ENCODE measurements at places on chromosomes 12 and 14.

GRCh38 chr12:94942663-94943062, 60.8 kb downstream of the NDUFA12 start:
- no peak for DNase-seq

DNA sequence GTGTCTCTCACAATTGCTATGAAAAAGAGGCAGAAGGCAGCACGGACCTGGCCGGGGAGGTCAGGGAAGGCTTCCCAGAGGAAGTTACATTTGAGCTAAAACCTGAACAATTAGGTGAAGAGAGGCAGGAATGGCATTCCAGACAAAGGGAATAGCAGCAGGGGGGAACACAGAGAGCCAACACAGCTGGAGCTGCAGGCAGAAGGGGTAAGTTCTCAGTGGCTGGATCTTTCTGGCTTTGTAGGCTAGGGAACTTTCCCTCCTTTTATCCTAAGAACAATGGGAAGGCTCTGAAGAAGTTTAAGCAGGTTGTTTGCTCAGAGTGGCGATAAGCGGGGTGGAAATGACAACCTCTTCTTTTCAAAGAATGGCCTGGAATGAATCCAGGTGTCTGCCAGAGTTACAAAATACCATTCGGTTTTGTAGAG, 100.0 kb downstream of the PRIMA1 start:
- DNase-seq = no peak

DNA sequence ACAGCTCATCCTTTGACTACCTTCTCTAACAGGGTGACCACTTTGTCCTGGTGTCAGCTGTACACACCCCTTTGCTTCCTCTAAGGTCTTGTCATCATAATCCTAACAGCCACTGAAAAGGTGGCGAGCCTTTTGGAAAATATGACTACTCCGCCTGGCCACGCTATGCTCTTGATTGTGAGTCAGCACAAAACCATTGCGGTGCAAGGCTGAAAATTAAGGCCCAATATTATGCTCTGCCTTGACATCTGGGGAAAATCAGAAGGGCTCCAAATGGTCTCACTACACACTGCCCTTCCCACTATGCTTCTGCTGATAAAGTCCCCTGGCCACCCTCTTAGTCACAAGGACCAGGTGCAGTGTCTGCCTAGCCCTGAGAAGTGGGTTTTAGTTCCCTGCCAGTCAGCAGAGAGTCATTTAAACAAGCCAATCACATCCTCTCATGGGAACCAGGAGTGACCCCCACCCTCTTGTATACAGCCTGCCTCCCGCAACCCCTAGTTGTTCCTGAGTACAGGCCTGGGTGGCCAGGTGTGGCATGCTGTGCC, 34.3 kb downstream of the FGD6 start:
- no peak for DNase-seq

- no peak for DNase-seq
These were observed 159.5 kb downstream of the ZFP36L1 start for GRCh38 chr14:68633131-68633991.

DNA sequence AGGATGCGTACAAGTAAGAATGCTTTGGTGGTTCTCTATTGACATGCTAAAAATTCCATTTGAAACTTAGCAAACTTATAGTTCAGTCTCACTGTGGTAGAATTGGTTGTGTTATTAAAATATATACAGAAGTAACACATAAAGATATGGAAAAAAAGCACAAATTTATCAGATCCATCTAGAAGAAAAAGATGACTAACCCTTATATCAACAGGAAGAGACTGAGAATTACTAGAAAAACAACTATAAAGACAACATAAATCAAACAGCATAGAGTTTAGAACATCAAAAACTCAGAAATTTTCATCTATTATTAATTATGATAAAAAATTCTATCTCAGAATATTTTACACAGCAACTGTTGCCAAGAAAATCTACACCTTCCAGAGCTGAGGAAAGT, 491.0 kb downstream of the ETNK1 start:
- no peak for DNase-seq

GRCh38 chr12:107431942-107432341, 253.7 kb upstream of the PWP1 start:
- no peak for DNase-seq

DNA sequence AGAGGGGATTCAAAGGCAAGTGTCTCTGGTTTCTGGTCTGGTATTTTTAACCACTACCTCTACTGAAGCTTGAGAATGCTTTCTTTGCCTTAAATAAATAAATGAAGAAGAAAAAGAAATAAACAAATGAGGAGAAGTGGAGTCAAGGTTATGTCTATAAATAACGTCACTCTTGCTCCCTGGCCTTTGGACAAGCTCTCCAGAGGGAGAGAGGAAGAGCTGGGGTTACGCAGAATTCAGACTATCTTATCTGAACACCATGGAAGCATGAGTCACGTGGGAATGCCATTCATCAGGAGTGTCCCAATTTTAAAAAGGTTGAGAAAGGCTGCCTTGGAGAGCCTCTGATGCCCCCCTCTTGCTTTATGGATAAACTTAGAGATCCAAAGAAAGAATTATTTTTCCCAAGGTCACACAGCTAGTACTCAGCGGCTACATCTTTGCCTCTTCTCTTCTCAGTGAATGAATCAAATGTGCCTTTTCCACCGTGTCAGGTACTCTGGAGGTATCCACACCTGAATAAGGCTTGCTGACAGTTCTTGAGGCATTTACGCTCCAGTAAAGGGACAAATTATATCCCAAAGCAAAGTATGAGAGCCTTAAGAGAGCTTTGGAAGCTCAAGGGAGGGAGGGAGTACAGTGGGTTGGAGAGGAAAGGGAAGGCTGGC, 12.9 kb upstream of the MSI1 start:
- DNase-seq = no peak

- DNase-seq = no peak
These were observed 3.0 kb downstream of the NPAS3 start for GRCh38 chr14:32941668-32942065.

- no peak for DNase-seq
These were observed 37.1 kb downstream of the HSD17B6 start for GRCh38 chr12:56800221-56800620.

DNA sequence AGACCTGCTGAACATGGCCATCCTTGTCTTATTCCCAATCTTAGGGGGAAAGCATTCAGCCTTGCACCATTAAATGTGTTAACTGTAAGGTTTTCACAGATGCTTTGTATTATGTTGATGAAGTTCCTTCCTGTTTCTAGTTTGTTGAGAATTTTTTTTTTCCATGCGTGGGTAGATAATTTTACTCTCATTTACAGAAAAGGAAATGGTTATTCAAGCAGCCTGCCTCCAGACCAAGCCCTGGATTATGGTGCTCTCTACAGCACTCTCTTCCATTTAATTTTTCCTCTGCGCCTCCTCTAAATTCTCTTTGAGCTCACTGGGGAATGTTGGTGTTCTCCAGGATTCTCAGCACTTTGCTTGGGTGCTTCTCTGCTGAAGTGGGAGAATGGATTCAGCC, 179.3 kb upstream of the PZP start:
- DNase-seq = no peak

- DNase-seq = no peak
These were observed 141.4 kb downstream of the TMEM132D start for GRCh38 chr12:129762436-129762835.

DNA sequence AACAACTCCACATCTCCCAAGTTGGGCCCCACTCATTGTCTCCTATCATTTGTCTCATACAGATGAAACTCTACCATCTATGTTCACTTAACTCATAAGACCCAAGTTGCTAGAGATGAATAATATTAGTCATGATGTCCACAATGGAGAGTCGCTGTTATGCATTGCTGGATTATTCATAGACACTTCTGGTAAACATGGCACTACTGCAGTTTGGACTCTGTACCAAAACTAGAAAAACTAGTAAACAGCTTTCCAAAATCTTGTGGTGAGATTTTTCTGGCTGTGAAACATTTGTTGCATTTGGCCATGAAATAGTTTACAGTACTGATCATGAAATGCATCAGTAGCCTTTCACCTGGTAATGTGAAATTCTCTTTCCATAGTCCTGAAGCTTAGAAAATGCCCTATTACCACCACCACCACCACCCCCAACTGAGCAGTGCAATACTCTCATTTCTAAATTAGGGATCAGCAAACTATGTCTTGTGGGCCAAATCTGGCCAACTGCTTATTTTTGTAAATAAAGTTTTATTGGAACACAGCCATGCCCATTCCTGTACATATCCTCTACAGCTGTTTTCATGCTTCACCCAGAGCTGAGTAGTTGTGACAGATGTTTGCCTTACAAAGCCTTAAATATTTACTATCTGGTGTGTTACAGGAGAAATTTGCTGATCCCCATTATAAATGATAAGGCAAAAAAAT, 236.5 kb downstream of the DPF3 start:
- DNase-seq = no peak

DNA sequence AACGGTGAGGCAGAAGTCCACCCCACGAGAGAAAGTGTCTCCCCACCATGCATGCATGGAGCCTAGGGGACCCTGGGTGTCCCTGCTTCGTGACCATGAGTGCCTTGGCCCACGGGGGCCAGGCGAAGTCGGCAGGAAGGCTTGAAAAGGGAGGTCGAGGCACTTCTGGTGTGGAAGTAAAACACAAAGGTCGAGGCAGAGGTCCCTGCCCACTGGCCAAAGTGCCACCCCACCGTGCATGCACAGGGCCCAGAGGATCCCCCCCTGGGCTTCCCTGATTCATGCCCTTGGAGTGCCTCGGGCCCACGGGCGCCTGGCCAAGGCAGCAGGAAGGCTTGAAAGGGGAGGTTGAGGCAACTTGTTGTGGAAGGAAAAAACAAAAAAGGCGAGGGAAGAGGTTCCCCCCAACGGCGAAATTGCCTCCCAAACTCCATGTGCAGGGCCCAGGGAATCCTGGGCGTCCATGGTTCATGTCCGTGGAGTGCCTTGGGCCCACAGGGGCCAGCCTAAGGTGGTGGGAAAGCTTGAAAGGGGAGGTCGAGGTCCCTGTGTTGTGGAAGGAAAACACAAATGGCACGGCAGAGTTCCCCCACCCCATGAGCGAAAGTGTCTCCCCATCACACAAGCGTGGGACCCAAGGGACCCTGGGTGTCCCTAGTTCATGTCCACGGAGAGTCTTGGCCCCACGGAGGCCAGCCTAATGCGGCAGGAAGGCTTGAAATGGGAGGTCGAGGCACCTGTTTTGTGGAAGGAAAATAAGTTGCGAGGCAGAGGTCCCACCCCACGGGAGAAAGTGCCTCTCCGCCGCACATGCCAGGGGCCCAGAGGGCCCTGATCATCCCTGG, 372.1 kb downstream of the ALG10 start:
- DNase-seq = no peak

GRCh38 chr12:97940629-97941028, 478.0 kb downstream of the RMST start:
- no peak for DNase-seq

DNA sequence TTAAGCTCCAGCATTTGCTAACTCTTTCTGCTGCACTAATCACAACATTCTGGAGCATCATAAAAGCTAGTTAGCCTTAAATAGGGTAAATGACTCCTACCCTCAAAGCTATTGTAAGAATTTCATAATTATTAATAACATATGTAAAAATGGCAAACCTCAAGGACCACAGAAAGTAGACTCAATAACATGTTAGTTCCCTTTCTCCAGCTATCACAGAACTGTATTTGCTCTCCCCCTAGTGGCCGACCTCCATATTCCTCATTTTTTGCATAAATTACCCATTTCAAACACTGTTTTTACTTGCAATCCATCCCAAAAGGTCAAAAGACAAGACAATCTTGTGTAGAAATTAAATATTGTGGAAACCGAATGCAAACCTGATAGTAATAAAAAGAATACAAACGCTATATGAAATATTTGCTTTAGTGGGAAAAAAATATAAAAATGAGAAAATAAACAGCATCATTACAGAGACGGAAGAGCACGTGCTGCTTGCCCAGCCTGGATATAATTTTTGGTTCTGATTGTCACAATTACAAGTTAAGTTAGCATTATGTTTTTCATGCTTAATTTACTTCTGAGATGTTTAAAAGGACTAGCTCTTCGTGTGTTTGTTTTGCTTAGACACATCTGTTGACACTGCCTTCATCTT, 97.9 kb downstream of the RERGL start:
- no peak for DNase-seq

- DNase-seq = no peak
These were observed 90.5 kb downstream of the CHST11 start for GRCh38 chr12:104547235-104547634.

DNA sequence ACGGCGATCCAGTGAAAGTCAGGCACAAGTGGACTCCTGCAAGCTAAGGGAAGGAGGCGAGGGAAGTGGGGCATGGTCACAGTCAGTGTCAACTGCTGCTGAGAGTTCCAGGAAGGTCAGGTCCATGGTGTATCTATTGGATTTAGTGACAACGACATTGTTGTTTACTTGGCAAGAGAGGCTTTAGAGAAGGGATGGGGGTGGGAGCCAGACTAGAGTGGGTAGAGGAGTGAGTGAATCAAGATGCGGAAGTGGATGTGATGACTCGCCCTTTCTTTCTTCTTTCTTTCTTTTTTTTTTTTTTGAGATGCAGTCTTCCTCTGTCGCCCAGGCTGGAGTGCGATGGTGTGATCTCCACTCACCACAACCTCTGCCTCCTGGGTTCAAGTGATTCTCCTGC, 12.5 kb downstream of the P2RX7 start:
- no peak for DNase-seq

DNA sequence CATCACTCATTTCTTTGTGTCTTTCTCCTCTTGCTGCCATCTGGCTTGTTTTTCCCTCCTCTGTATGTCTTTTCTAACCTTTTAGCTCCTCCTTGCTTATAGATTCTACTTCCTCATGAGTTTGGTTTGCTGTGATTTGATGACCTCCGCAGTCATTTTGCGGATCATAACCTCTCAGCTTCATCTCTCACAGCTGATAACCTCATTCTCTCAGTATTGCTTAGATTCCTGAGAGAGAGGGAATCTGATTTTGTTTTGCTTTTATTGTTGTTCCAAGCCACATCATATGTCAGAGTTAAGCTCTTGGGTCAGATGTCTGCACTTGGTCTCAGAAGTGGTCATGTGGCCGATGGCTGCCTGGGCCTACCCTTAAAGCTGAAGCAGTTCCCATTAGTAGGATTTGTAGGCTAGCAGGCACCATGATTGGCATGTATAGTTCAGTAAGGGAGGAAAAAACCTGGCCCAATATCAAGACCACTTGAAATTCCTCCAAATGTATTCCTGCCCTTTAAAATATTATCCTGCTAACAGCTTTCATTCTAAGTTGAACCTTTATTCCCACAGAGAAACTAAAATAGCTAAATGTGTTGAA, 13.5 kb downstream of the ZNF664 start:
- DNase-seq = no peak

GRCh38 chr12:96170328-96170727, 23.8 kb upstream of the ELK3 start:
- DNase-seq = no peak

DNA sequence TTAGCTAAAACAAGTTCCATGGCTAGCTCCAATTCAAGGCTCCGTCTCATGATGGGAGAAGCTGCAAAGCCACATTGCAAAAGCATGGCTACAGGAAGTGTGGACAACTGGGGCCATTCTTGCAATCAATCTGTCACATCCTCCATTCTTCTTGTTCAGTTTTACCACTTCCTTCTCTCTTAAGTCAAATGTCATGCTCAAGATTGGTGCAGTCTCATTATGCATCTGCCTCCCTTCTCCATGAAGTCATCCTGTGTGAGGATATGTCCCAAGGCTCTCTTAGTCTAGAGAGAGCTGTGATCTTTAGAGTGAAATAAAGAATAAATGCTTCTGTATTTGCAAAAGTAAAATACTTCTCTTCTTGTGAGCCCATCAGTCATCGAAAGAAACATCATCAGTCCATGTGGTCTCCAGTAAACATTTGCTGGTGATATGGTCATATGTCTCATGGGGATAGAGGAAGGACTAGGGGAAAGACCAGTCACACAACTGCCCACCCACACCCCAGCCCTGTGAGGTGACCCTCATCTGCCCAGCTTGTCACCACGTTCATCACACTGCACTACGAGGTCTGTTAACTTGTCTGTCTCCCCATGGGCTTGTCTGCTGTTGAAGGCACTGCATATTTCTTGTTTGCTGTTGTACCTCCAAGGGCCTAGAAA, 303.0 kb downstream of the NUAK1 start:
- DNase-seq = no peak

Measured in NCI-H1436 treated with DMSO at 0.1 percent for 48 hours (cell line).